ENCODE measurements at places on chromosomes 12 and 14.
A peak's percentile ranks its signal among the peaks of the same experiment; 100 is the strongest.

DNA sequence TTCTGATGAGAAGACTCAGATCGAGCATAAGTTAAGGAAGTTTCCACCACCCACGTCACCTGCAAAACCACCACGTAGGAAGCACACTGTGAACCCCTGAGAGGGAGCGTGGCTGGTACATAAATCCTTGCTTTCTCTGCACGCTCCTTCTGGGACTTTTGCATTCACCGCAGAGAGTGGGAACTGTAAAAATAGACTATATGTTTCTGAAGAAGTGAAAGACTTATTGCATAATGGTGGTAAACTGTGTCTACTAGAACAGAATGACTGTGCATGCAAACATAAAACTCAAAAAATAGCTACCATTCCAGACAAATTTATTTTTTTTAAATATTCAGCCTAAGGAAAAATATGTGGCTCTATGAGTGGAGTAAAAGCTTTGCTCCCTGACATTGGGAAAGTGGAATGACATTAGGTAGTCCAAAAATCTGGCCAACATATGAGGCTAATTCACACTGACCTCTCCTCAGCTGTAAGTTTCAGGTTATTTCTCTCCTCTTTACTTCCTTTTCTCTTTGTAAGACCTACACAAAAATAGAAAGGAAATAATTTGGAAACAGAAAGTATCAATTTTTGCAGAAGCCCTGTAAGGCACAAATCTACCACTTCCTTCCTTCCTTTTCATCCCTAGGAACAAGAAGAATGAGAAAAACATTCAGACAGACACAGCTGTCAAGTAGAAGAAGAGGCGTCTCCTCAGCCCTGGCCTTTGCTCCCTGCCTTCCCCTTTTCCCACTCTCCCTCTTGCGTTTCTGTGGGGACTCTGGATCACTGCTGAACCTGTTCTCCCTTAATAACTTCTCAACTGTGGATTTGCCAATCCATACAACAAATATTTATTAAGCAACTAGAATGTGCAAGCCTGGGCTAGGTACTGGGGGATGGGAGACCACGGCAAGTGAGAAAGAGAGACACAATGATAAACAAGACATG lies 264.3 kb upstream of the FOXN3 start:
- peak; percentile 56 for DNase-seq

DNA sequence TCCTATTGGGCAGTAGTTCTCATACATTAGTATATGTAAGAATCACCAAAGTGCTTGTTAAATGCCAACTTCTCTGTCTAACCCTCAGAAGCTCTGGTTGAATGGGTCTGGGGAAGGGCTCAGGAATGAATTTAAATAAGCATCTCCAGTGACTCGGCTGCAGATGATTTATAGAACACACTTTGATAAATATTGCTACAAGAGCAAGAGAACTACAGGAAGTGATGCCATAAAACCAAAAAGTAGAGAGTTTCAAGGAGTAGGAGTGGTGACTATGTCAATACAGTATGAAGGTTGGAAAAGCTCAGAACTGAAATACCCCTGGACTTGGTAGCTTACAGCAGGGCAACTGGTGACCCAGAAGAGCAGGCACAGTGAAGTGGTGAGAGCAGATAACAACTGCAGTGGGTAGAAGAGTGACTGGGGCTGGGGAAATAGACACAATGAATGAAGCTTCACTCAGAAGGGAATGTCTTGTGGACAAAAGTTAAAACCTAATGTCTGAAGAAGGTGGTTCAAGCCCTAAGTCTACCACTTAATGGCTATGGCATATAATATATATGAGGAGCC lies 8.0 kb upstream of the PLEKHA5 start:
- no peak for DNase-seq

DNA sequence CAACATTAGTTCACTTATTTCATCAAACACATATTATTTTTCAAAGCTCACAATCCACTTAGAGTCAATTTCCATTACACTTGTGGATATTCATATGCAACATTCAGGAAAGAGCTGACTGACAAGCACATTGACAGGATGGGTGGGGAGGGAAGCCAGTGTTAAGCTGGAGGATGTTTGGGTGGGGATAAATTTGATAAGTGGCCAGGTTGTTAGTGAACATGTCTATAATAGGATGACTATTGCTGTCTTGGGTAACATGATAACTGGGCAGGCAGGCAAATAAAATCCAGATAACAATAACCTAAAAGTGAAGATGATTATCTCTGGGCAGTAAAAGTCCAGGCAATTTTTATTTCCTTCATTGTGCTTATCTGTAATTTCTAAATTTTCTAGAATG lies 73.8 kb upstream of the OSBPL8 start:
- no peak for DNase-seq

DNA sequence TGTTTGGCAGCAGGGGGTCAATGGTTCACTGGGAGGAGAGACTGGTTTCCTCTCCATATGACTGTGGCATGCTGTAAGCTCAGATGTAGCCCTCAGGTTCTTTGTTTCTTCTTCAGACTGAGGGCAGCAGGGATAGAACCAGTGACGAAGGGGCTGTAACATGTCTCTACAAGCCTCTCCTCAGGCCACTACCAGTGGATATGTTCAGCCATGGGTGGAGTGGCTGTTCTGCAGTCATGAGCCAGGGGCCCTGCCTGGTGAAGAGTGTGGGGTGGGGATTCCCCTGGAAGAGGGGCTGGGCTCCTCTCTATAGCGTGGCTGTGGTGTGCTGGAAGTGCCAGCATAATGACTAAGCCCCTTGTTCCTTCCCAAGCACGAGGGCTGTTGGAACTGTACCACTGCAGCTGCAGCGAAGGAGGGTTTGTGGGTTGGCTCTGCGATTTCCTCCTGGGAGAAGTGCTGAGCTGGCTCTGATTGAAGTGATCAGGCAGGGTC lies 55.8 kb downstream of the CMAS start:
- DNase-seq: peak; percentile 38

GRCh38 chr12:102521662-102522277 lies 41.4 kb upstream of the IGF1 start:
- DNase-seq: no peak

DNA sequence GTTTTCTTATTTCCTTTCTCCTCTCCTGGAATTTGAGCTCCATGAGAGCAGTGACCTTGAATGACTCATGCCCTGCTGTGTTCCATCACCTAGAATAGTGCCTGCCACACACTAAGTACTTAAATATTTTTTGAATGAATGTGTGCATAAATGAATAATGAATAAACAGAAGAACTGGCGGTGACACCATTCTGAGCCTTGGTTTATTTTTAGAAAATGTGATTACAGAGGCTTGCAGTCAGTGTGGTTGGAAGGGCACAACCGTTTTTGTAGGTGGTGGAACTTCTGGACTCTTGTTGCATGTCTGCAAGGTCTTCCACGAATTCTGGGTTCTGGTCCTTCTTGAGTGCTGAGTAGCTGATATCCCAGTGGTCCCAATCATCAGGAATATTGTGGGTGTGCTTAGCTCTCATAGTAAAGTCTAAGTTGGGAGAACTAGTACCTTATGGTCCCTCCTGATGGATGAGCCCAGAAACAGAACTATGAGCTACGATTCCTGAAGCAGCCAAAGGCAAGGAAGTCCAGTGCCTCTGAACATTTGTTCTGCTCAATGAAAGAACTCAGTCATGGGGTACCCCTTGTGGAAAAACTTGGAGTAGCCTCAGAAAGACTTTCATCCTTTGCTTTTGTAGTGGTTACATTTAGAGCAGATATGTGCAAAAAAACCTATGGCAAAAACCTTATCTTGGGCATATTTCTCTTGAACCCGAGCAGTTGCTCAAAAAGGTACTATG lies 28.8 kb upstream of the BHLHE41 start:
- DNase-seq: no peak

DNA sequence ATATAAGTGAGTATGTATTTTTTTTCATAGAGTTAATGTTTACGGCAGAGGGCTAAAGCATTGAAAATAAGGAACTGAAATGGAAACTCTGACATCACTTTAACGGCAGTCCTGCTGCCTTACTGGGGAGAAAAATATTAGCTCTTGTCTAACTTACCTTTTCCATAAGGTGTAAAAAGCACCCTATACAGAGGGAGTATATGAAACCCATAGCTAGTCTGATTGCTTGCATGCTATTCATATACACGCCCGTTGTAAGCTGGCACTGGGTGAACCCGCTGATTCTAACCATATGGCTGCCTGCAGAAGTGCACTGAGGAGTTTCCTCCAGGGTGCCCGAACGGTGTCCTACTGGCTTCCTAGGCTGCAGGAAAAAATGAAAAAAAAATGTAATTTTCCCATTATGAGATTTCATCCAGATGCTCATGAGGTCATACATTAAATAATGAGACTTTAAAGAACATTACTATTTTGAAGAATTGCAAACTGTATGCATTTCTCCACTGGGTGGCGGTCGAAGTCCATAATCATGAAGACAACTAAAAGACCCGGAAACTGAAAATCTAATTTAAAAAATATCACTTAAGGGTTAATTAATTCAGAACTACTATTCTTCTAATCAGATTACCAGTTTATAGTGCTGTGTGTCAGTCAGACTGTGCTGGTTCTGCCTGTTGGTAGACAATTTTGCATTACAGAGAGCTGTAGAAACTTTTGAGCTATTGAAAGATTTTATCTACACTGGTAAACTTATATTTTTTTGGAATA lies 144.7 kb downstream of the ALX1 start:
- DNase-seq: peak; percentile 27

- DNase-seq: no peak
Measured at GRCh38 chr12:63508543-63508942, 159.8 kb downstream of the DPY19L2 start.

DNA sequence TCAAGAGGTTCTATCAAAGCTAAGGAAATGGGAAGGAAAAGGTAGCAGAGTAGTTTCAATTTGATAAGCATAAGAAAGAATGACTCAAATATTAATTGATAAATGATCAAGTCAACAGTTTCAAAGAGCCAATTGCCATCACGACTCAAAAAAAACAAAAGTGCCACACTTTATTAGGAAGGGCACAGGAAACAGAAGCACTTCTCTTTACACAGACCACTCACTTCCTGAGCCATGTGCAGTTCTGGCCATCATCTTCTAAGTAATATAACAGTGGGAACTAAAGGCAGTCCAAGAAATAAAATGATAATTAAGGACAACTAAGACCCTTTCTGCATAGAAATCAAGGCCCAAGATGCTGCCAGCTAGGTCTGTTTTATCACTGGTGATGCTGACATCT lies 13.2 kb downstream of the TM7SF3 start:
- no peak for DNase-seq

DNA sequence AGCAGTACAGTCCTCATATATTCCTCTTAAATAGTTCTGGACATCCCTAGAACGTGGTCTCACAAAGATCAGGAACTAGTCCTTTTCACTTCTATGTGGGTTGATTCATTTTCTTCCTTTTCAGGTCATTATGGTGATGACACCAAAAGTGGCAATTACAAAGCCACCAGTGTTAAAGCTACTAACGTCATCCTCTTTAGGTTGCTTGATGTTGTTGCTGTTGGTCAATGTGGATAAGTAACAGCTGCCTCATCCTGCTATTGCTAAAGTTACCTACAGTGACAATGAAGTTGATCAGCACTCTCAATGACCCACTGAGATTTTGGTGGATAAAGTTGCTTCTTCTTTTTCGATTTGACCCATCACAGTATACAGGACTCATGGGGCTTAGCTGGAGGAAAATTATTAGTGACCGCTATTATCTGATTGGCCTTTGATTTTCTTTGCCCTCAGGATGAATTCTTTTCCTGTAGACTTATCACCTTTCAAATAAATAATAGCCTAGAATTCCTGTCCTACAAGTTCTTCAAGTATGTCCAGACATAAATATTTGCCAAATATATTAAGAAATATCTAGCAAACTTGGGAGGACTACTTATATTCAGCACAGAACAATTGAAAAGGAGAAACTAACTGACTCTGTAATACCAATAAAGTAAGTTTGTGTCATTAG lies 54.0 kb upstream of the ATP2B1 start:
- no peak for DNase-seq

GRCh38 chr12:106840243-106840642 lies 65.8 kb downstream of the RIC8B start:
- DNase-seq: no peak

DNA sequence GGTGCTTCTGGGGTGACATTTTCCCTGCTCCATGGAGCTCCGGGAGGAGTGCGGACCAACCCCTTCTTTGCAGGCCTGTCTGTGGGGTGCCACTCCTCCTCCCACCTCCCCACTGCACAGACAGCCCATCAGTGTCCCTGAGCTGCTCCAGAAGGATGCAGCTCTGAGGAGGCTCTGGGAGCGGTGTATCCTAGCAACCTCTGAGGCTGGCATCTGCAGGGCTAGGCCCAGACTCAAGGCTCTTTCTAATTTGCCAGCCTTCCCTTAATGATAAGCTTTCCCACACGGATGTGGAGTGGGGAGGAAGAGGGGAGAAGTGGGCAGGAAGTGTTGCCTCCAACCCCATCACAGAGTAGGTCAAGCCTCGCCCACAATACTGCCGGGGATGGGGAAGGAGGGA lies 59.7 kb downstream of the CALM1 start:
- DNase-seq: no peak

DNA sequence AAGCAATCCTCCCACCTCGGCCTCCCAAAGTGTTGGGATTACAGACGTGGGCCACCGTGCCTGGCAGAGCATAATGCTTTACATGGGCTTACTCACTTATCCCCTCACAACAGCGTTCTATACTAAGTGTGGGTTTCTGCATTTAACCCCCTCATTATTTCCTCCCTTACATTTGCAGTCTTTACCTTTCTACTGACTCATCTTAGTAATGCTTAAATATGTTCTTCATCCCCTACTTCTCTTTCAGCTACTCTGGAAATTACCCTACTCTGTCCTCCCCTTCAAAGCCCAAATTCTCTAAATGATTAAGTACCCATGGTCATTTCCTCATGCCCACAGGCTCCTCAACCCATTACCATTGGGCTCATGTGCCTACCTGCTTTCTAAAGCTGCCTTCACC lies 40.7 kb downstream of the NKX2-1 start:
- peak; percentile 54 for DNase-seq

GRCh38 chr12:13587721-13588390 lies 391.3 kb downstream of the EMP1 start:
- DNase-seq: no peak

DNA sequence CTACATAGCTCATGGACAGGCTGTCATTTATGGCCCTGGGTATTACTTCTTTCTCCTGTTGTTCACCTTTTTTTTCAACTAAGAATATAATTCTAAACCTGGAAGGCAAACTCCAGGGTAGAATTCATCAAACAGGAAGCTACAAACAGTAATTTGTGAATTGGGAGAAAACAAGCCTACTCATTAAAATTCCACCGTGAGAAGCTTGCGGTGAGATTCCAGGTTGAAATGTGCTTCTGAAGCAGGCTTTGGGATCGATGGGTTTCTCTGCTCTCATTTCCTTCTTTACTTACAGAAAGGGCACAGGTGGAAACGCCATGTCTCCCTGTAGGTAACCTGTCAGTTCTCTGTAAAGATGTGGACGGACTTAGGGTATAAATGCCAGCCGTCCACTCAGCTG lies 257.5 kb downstream of the TMEM132C start:
- no peak for DNase-seq
